ENCODE measurements at places on chromosomes 3 and 15.
A peak's percentile ranks its signal among the peaks of the same experiment; 100 is the strongest.

- no peak for DNase-seq
These were observed 258.5 kb downstream of the BBX start for GRCh38 chr3:107781253-107781652.

GRCh38 chr15:80052597-80053304 lies 6.7 kb upstream of the ZFAND6 start:
- no peak for DNase-seq

DNA sequence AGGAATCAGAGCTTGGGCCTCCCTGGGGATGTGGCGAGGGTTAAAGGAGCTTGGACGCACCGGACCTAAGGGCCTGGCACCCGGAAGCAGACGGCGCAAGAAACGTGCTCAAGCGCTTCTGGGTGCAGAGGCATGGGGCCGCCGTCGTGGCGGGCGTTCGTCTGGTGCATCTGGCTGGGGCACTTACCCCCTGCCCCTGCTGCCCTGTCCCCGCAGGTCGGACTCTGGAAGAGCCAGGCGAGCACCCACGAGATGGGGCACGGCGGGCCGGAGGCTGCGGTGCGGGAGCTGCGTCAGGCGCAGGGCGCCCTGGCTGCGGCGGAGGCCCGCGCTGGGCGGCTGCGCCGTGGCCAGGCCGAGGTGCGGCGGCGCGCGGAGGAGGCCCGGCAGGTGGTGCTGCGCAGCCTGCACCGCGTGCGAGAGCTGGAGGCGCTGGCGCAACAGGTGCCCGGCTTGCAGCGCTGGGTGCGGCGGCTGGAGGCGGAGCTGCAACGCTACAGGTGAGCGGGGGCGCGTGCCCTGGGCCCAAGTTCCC lies 2.5 kb downstream of the EFCC1 start:
- DNase-seq = no peak

DNA sequence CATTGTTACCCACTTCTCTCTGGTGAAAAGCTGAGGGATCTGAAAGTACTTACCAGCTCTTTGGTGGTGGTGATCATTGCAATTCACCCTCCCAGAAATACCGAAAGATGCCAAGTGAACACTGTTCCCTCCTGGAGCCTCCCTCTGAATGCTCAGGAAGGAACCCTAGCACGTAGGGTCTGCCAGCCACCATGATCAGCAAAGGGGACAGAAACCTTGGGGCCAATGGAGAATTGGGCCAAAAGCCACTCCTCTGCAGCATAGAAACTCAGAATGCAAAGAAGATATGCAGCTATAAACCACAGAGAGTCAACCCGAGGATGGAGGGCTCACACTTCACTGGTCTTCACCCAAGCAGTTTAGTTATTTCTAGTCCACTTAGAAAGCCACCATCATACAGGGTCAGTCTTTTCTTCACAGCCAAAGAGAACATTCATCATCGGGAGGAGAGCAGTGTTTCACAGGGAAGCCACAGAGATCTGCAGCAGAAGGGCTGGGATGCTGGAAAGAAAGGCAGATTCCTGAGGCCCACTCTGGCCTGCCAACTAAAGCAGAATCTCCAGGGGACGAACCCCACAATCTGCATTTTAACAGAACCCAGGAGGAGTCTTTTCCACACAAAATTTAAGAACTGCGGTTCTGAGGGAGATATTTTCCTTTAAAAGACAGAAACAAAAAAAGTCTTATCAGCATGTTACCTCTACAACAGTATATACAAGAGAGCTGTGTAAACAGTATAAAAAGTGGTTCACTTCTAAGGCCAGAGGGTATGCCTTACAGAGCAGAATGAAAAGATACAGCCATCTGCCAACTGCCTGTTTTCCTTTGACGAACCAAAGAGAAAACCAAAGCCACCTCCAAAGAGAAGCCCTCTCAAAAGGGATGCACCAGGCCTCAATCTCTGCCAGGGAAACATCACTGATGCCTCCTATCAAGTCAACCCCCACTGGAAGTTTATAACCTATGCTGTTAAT lies 11.3 kb downstream of the TBC1D2B start:
- no peak for DNase-seq

- no peak for DNase-seq
These were observed 26.1 kb downstream of the PPP2R3A start for GRCh38 chr3:135991621-135992020.

GRCh38 chr3:60659098-60659497 lies 592.2 kb downstream of the FHIT start:
- DNase-seq = no peak

GRCh38 chr15:92619145-92620101 lies 36.2 kb downstream of the FAM174B start:
- peak; percentile 37 for DNase-seq

Measured in AG04450 (cell line).